ENCODE measurements at places on chromosomes 2 and 18. TPM values are rescaled to one million over a fixed set of nuclear protein-coding genes. Genes with fewer than 3 reads are reported as not detected.

The GCG gene
- not detected for total RNA-seq

The CYRIA gene
- total RNA-seq = 4.2 TPM

DNA sequence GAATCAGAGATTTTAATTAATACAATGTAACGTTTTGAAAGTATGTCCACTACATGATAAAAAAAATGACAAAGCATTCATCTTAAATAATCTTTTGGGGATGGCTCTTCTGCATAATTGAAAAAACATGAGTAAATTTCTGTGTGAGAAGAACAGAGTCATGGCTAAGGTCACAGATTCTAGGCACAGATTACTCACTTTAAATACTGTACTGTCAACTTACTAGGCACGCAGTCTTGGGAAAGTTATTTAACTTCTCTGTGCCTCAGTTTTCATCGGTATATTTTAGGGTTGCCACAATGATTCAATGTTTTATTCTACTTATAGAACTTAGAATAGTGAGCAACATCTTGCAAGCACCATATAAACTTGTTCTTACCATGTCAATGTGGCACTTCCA, 49.2 kb downstream of the TMEFF2 start:
- no peaks in the 10 kb centered on the region for H3K4me1 ChIP-seq
- H3K36me3 ChIP-seq = no peaks in the 10 kb centered on the region
- no peak overlapping the region for H3K27ac ChIP-seq
- no peak overlapping the region for H3K4me3 ChIP-seq
- DNase-seq = no peak

The IL36B gene
- not detected for total RNA-seq

DNA sequence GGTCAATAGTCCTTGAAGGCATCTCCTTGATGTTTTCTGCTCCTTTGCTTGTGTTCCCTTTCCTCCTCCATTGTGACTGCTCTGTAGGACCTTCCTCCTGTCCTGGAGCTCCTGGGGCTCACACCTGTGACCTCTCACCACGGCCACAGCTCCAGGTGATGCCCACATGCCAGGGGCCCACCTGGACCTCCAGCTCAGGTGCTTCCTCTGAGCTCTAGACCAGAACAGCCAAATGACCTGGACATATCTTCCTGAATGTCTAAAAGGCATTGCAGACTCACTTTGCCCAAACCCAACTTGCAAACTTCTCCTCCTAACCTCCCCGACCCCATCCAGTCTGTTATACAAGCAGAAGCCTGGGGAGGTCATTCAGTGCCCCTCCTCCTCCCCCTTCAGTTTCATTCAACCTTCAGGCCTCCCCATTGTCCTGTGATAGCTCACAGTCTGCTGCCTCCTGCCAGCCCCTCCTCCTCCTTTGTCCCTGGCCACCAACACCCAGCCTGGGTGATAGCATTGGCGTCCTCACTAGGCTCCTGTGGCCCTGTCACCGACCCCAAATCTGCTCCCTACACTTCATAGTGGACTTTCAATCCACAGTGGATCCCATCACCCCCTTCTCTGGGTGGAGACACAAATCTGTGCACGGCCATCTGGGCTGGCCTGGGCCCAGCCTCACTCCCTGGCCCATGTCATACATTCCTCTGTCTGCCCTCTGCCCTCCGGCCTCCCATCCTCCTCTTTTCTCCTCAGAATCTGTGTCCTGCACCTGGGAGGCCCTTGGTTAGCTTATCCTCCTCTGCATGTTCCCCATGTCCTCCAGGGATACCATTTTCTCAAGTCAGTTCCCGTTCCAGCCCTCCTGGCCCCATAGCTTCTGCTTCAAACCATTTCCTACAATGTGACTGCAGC, 310.4 kb upstream of the HDAC4 start:
- no peak for DNase-seq
- H3K27me3 ChIP-seq = peaks cover 3% of the 10 kb centered on the region
- no peaks in the 10 kb centered on the region for H3K4me1 ChIP-seq
- no peaks in the 10 kb centered on the region for H3K36me3 ChIP-seq
- H3K4me3 ChIP-seq = no peak overlapping the region

DNA sequence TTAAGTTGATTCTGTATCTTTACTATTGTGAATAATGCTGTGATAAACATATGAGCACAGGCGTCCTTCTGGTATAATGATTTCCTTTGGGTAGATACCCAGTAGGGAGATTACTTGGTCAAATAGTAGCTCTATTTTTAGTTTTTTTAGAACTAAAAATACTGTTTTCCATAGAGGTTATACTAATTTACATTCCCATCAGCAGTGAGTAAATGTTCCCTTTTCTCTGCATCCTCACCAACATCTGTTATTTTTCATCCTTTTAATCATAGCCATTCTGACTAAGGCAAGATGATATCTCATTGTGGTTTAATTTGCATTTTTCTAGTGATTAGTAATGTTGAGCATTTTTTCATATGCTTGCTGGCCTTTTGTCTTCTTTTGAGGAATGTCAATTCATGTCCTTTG, 35.1 kb downstream of the PMS1 start:
- H3K4me3 ChIP-seq = no peak overlapping the region
- H3K36me3 ChIP-seq = peaks cover 14% of the 10 kb centered on the region
- no peaks in the 10 kb centered on the region for H3K27me3 ChIP-seq
- DNase-seq = no peak

The THOC1 gene
- 15.2 TPM for total RNA-seq

DNA sequence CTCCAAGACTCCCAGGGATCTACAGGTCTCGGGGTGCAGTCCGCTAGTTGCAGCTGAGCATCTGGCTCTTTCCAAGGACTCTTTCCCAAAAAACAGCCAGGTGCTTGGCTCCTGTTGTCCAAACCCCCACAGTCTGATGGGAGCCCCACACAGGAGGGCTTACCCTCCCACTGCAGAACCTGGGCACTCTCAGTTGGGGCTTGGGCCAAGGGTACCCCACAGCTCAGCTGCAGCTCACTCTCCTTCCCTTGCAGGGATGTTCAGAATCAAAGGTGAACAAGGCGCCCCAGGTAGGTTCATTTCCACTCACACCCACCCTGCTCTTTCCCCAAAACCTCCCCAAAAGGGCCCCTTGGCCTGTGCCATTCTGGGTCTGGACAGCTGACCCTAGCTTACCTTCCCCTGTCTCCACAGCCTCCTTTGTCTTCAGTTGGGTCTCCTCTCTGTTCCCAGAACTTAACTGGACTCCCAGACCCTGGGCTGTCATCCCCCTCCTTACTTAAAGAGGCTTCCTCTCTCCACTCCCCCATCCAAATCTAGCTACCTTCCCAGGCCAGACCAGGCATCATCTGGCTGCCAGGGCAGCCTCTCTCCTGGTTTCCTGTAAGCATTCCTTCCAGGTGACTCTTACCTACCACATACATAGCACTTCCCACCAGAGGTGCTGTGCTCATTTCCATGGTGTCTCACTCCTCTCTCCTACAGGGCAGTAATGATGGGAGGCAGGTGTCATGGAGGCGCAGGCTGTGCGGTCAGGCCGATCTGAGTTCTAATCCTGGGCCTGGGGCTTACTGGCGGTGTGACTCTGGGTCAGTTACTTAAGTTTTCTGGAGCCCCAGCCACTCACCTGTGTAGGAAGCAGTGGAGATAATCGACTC, 29.5 kb downstream of the MARCO start:
- no peaks in the 10 kb centered on the region for H3K36me3 ChIP-seq
- no peak overlapping the region for H3K4me3 ChIP-seq
- H3K4me1 ChIP-seq = no peaks in the 10 kb centered on the region
- no peak overlapping the region for H3K27ac ChIP-seq

The ZNF804A gene
- not detected for total RNA-seq

DNA sequence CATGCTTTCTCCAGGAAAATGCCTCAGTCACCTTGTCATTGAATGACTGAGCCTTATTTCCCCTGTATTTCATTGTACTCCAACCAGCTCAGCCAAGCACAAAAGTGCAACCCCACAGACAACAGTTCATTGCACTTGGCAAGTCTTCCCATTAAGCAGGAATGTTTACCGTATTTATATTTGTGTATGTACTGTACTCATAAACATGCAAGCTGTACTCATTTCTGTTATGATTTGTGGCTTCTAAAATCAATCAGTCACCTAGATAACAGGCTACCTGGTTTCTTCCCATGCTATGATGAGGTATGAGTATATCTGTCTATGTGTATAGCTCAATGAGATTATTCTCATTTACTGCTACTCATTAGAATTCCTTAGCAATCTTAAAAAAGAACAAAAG, 505.5 kb upstream of the FAM98A start:
- H3K4me3 ChIP-seq = no peak overlapping the region
- no peaks in the 10 kb centered on the region for H3K4me1 ChIP-seq
- no peak for DNase-seq
- H3K36me3 ChIP-seq = no peaks in the 10 kb centered on the region
